Activated T-helper 2 cell treated with anti-CD3 and anti-CD28 coated beads, Interferon-gamma antibody, Interleukin-2, Interleukin-4, amounts not matched to agents 10 μg/mL and 5 μg/mL and 100 μg/mL, durations not matched to agents 14 hours and 24 hours and 36 hours (primary cell): ENCODE measurements at places on chromosomes 1 and 21.
A peak's percentile ranks its signal among the peaks of the same experiment; 100 is the strongest.

GRCh38 chr1:159177272-159177907, 6.0 kb downstream of the CADM3 start:
- peak; percentile 18 for DNase-seq

- DNase-seq, result no peak
These were observed 419.5 kb downstream of the LRRIQ3 start for GRCh38 chr1:73778471-73778870.

DNA sequence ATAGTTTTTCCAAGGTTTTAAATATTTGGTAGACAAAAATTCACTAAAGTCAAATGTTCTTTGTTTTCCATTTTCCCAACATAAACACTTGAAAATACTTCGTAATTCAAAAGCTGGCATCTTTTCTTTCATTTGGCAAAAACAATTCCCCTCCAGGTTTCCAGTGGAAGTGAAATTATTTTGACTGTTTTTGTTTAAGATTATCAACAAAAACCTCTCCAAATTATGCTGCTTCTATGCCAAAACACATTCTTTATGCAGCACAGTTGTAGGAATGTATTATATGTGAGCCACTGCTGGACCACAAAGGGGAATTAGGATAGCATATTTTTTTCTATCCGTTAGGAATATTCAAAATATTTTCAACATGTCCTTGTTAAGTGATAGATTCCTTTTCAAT, 44.1 kb downstream of the SLC5A9 start:
- no peak for DNase-seq

GRCh38 chr1:242002510-242002909, 3.6 kb upstream of the MAP1LC3C start:
- DNase-seq, result no peak

DNA sequence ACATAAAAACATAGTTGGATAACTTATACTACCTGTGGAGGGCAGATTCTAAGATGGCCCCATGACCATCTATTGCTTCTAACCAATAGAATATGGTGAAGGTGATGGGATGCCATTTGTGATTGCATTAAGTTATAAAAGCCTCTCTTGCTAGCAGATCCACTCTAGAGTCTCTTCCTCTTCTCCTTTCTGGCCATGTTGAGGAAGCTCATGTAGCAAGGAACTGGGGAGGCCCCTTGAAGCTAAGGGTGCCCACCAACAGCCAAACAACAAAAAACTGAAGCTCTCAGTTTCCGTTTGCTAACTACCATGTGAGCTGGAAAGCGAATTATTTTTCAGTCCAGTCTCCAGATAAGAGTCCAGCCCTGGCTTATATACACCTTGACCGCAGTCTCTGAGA, 16.0 kb upstream of the AGO1 start:
- no peak for DNase-seq

GRCh38 chr1:15453734-15454133, 2.8 kb upstream of the CELA2A start:
- no peak for DNase-seq

- no peak for DNase-seq
These were observed 136.2 kb upstream of the DUSP10 start for GRCh38 chr1:221878134-221878533.

GRCh38 chr1:248786156-248786555, 30.6 kb upstream of the LYPD8 start:
- no peak for DNase-seq

- DNase-seq, result no peak
These were observed 20.9 kb downstream of the UMODL1 start for GRCh38 chr21:42091899-42092508.

DNA sequence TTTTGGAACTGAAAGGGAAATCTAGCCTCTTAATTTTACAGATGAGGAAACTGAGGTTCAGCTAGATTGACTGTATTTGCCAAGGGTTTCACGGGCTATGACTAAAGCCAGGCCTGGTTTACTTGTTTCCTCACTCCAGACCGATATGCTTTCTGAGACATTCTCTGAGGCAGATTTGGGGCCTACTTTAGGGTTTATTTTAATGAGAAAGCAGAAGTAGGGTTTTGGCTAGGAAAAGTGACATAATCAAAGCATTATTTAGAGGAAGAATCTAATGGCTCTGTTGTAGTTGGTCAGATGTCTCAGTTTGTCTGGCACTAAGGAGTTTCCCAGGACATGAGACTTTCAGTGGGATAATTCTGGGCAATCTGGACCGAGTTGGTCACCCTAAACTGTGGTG, 1.5 kb upstream of the RPTN start:
- no peak for DNase-seq

DNA sequence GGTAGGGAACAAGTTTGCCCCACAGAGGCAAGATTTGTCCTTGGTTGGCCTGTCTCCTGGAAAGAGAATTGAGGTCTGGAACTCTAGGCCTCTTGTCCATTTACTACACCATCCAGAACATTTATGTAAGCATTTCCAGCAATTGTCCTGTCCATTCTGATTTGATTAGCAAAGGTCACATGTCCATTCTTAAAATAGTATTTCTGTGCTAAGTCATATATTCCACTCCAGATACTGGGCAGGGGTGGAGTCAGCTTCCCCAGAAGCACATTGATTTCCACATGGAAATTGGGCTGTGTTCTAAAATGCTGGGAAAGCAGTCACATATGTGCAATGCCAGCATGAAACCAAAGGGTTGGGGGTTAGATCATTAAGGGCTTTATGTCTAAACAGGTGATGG, 21.5 kb upstream of the FMN2 start:
- no peak for DNase-seq

DNA sequence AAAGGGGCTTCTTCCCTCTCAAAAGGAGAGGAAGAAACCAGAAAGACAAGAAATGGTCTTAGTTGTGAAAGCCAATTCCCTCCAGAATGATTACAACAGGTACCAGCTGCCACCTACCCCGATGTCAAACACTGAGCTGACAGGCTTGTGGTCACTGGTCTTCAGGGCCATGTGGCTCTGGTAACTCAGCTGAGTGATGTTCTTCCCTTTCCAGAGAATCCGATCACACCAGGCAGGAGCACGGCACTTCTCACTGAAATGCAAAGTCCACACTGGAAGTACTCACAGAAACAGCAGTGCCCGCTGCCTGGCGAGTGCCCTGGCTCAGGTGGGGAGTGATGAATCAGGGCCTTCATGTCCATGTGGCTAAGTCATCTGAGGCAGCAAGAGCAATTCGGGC, 18.7 kb upstream of the MTF1 start:
- DNase-seq, result no peak

DNA sequence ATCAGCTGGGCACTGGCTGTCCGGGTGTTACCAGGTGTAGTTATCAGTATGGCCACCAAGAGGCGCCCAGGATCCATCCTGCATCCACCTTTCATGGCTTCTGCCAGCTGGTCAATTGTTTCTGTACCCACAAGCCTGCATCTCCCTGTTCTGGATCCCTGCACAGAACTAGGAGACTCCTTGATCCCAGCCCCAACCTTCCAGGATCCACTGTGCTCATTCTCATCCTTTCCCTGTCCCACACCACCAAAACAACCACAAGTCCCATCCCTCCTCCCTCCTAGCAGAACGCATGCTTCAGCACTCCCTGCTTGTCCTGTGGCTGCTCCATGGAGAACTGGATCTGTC, 27.2 kb upstream of the FOXE3 start:
- peak; percentile 19 for DNase-seq

GRCh38 chr1:220914283-220915116, 35.3 kb downstream of the HLX start:
- DNase-seq, result no peak

- no peak for DNase-seq
These were observed 5.3 kb downstream of the TRAF3IP3 start for GRCh38 chr1:209761011-209761635.

DNA sequence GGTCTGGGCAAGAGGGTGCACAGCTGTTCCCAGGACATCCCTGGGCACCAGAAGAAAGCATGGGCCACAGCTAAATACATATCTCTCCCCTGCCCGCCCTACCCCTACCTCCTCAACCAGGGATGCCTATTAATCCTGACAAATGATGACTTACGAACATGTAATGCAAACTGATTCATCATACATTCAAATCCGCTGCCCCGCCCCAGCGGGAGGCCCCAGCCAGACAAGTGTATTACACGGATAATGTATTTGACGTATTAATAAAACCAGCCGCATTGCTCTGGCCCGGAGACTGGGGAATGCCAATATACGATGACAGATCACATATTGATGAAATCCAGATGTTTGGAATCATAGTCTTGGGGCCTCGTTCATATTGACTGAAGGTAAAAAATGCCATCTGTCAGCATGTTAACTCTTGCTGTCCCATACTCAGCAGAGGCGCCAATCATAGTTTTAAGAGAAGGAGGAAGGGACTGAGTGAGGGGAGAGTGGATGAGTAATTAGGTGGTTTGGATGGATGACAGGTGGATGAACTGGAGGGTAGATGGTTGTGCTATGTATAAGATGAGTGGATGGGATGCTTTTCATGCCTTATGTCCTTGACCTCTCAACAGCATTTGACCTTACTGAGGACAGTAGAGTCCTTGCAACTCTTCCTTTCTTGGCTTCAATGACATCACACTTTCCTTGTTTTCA, 68.2 kb downstream of the TMEM53 start:
- DNase-seq, result no peak

GRCh38 chr1:53942127-53942957, 3.2 kb downstream of the IFT25 start:
- no peak for DNase-seq

GRCh38 chr1:29563571-29563970, 327.2 kb downstream of the PTPRU start:
- DNase-seq, result no peak

GRCh38 chr1:236083650-236084385, 18.9 kb upstream of the NID1 start:
- no peak for DNase-seq

DNA sequence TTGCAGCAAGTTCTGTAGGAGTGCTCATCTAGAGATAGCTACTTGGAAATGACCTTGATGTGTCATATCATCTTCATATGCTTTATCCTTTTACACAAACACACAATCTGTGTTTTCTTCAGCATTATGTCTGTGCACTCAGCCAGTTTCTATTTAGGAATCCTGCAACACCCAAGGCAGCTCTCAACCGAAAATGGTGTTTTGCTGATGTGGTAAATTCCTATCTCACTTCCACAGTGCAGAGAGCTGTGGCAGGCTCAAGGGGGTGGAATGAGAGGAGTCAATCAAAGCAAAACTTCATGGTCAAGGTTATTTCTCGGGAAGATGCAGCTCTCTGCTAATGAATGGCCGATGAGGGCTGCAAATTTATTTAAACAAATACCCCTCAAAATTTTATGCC, 59.3 kb downstream of the IGSF5 start:
- no peak for DNase-seq

GRCh38 chr21:46393941-46394594, 64.6 kb upstream of the DIP2A start:
- DNase-seq, result no peak

GRCh38 chr1:196660852-196661251, 9.0 kb downstream of the CFH start:
- no peak for DNase-seq

GRCh38 chr1:154955718-154956543, at the start of gene PBXIP1:
PBXIP1 (minus strand) TSS chr1:154956099; CDS start chr1:154953721, 2,378 bp downstream.
- DNase-seq, result peak; percentile 86
